ENCODE measurements at places on chromosomes 11 and 22. TPM values are rescaled to one million over a fixed set of nuclear protein-coding genes. Genes with fewer than 3 reads are reported as not detected.

Gene SCGB1A1
- total RNA-seq, result not detected

DNA sequence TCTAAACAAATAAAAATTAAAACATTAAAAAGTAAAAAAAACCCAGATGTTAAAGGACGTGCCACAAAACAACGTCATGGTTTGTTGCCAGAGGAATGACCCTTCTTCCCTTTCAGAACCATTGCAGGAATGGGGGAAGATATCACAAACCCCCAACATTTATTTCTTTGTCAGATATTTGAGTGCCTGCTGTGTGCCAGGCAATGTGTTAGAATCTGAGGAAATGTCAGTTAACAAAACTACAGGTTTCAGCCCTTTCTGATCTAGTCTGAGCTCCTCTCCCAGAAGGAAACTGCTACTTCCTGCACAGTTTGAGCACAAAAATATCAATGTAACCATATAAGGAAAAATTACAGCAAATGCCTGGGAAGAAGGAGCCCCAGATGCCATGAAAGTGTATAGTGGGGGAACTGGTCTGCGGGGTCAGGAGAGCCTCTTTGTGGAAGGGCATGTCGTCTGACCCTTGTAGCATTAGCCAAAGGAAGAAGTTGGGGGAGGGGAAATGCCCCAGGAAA lies 7.1 kb upstream of the NHERF4 start:
- DNase-seq, result no peak

Gene KCNQ1OT1
- 0.25 TPM for total RNA-seq

DNA sequence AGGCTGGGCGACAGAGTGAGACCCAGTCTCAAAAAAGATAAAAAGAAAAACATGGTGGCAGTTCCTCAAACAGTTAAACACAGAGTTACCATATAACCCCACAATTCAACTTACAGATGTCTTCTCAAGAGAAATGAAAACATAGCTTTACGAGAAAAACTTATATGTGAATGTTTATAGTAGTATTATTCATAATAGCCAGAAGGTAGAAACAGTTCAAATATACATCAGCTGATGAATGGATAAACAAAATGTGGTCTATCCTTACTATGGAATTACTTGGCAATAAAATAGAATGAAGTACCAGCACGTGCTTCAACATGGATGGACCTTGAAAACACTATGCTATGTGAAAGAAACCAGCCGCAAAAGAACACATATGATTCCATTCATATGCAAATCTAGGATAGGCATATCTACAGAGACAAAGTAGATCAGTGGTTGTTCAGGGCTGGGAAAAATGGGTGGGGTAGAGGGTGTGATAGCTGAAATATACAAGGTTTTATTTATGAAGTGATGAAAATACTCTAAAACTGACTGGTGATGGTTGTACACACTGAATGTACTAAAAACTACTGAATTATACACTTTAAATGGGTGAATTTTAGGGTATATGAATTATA lies 12.4 kb downstream of the NF2 start:
- DNase-seq, result no peak

GRCh38 chr11:12195768-12196167 lies 85.4 kb downstream of the MICAL2 start:
- DNase-seq, result no peak

Gene OR5B21
- not detected for total RNA-seq

Gene CARNS1
- not detected for total RNA-seq

Gene SAA2
- 0.43 TPM for total RNA-seq

- no peak for DNase-seq
Observed at GRCh38 chr11:103699216-103699615, 337.2 kb upstream of the DDI1 start.

DNA sequence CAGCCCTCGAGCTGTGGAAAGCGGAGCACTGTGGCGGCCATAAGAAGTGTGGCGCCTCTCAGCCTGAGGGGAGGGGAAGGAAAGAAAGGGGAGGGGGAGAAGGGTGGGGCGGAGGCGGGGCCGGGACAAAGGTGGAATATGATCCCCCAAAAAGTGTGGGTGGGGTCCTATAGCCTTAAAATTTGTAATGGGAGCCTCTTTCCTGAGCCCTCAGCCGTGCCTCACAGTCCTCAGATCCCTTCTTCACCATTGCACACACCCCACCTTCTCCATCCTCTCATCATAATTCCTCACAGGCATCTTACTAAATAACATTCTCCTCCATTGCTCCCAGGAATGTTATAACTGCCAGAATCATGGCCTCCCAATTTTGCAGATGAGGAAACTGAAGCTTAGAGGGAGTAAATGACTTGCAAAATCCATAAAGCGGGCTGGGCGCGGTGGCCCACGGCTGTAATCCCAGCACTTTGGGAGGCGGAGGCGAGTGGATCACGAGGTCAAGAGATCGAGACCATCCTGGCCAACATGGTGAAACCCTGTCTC lies 600 bp upstream of the RAB6A start:
- DNase-seq, result no peak
